NCI-H1436 treated with DMSO at 0.1 percent for 48 hours (cell line): ENCODE measurements at places on chromosomes 16 and 17.

GRCh38 chr16:89495121-89495520 is 4.8 kb upstream of the ANKRD11 start:
- no peak for DNase-seq

DNA sequence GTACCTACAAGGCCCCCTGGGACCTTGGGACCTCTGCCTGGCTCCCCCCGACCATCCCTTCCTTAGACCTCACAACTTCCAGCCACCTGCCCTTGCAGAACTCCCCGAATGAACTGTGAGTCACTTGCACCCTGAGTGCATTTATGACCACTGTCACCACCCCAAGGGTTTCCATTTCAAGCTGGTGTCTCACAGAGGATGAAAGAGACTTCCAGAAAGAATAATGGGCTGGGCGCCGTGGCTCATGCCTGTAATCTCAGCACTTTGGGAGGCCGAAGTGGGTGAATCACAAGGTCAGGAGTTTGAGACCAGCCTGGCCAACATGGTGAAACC is 124.5 kb upstream of the CIBAR2 start:
- no peak for DNase-seq

GRCh38 chr17:10698096-10698818 is 863 bp downstream of the ADPRM start:
- DNase-seq = no peak

- no peak for DNase-seq
These were observed 37.4 kb downstream of the PSME3IP1 start for GRCh38 chr16:57148481-57148880.

GRCh38 chr16:62648256-62648655 is 612.0 kb upstream of the CDH8 start:
- no peak for DNase-seq

DNA sequence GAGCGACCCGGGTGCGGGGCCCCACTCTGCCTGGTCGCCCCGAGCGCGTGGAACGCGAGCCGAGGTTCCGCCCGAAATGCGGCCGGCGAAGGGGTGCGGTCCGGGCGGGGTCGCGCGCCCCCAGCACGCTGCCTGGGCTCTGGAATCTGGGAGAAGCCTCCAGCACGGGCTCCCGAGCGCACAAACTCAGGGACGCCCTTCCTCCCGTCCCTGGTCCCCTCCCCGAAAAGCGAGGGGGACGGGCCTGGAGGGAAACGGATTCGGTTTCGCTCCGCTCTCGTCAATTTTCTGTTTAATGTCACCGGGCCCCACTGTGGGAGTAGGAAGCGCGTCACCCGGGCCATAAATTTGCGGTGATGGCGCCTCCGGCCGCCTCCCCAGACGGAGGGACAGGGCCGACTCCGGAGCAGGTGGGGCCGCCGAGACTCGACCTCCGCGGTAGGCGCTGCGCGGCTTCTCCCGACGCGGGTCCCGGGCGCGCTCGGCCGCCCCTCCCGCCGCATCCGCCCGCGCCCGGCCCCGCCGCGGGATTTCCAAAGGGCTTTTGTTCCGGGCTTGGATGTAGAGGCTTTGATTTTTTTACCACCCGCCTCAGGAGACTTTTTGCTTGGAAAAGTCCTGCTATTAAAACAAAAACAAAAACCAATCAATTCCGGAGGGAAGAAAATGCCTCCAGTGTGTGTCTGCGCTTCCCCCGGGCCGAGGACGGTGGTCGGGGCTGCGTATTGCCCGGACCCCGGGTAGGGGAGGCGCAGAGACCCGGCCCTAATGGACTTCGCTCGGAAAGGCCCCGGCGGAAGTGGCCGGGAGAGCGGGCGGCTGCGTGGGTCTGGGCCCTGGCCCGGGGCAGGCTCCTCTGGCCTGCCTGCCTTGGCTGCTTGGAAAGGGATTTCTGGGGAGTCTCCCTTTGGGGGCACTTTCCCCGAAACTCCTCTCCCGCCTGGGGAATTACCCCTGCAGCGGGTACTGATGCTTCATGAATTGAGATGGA is 7.9 kb upstream of the BAHCC1 start:
- no peak for DNase-seq

GRCh38 chr16:59988591-59988990 is 1254.5 kb upstream of the GOT2 start:
- DNase-seq = no peak

DNA sequence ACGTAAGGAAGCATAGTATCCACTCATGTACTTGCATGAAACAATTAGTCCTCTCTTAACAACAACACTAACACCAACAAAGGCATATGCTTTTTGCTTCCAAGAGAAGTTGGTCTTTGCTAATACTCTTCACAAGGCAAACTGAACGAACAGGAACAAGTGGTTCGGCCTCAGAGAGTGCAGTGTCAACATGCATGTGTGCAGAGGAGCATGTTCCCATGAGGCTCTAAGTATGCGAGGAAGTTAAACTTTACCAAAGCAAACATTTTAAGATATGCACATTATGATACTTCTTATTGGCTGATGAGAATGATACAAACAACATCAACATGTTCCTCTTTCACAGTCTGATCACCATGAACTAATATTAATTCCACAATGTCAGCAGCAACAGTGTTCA is 285.3 kb upstream of the IRX5 start:
- no peak for DNase-seq

- DNase-seq = no peak
These were observed 420.1 kb downstream of the HS3ST4 start for GRCh38 chr16:26111900-26112299.

DNA sequence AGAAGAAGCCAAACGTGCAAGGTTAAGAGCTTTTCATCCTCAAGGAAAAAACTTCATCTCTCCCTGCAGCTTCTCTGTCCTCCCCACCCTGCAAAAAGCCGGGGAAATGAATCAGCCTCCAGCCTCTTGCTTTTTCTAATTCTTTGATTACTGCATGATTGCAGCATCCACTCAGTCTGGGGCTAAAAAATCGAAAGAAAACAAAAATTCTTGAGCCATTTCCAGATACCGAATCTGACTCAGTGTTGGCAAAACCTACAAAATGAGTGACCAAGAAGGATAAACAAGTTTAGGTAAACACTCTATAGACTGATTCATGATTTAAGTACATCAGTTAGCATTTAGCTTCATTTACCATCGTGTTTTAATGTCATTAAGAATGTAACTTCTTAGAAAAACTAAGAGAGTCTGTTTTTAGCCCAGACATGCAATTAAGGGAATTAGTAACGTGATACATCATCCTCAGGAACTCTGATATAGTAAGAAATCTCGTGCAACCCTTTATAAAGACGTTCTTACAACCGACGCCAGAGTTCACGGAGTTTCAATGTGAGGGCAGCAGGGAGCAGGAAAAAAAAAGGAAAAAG is 287.3 kb upstream of the FOXF1 start:
- no peak for DNase-seq

DNA sequence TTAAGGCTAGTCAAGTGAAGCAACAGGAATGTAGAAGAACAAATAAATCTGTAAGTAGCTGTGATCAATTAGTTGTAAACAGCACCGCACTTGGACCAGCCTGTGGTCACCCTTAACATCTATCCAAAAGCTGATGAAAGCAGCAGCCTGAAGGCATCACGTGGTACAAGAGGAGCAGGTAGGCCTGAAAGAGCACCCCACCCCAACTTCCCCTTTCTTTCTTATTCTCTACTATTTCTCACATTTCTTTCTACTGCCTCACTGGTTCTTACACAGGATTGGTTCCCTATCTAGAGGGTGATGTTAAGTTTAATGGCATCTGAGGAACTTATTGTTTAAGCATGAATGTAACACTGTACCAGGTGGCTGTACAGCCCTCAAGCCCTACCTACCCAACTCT is 42.6 kb upstream of the CLEC18B start:
- no peak for DNase-seq

GRCh38 chr17:39695089-39695474 is 4.8 kb upstream of the ERBB2 start:
- DNase-seq = no peak

DNA sequence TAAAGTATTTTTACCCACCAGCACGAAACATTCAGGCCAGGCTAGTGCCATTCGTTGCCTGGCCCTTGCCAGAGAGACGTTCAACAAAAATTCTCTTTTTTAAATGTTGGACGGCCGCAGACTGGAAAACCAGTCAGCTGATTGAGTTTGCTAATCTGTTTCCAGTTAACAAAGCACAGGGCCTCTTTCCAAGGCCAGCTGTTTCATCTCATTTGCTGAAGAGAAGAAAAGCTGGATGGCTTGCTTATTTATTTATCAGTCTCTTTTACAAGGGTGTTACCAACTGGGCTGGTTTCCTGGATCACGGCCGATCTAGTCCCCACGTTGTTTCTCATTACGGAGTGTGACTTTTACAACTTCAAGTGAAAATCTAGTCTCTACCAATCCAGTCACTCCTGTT is 418.7 kb upstream of the DYNLRB2 start:
- no peak for DNase-seq

DNA sequence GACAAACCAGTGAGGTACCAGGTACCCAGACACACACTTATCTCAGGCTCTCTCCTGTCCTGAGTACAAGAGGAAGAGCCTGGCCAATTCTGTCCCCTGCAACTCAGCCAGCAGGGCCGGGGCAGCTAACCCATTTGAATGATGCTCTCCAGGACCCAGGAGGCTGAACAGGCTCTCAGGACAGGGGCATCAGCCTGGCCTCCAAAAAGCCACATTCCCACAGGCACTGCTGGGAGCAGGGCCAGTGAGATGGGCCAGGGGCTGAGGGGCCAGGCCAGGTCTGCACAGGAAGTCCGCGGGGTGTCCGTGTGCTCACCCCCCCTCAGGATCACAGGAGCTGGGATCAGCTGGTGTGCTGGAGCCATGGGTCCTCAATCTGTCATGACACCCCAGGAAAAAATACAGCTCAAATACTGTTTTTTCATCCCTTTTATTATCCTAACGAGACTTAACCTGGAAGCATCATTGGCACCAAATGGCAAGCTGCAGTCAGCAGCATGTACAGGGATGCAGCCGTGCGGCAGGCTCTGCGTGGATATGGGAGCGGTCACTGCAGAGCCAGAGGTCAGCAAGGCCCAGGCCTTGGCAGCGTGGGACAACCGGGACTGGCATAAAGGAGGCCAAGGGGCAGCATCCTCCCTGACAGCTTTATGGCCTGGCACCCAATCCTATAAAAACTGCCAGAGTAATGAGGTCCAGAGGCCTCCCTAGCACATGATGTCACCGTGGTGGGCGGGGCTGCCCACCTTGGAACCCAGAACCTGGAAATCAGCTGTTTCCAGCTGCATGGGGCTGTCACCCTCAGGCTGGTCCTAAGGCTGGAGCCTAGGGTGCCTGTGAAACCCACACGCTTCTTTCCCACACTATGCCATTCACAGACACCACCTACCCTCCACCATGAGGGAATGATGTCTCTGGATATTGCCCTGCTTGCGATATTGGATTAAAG is 276.7 kb downstream of the C16orf95 start:
- no peak for DNase-seq

- DNase-seq = no peak
These were observed 6.3 kb downstream of the G6PC1 start for GRCh38 chr17:42906772-42907446.

DNA sequence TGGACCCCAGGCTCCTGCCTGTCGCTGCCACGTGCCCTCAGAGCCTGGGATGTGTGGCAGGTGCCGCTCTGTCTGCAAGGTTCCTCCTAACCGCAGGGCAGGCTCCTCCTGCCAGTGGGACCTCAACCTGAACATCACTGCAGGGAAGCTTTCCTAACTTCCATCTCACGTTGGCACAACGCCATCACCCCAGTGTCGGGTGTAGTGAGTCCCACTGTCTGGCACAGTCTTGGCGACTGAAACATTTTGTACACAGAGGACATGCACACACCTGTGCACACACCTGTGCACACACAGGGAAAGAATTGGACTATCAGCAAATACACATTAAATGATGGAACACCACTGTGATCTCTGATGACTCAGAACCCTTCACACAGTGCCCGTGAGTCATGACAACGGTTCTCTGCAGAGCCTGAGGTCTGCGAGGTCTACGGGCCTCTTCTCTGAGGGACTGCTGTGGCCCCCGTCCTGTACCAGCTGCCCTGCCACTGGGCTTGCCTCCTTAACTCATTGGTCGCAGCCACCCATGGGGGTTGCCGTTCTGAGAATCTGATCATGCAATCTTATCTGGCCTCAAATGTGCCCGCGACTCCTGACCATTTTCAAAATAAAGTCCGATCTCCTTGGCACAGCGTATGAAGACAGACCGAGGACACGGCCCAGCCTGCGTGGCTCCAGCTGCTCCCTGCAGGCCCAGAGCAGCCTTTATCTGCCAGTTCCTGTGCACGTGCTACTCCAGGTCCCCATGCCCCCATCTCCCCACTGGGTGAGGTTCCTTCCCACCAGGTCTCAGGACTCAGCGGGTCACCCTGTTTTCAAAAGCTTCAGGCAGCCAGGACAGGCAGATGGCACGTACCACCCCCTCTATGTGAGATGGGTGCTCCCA is 7.6 kb downstream of the CCDC57 start:
- no peak for DNase-seq

GRCh38 chr16:11360641-11361373 is 15.5 kb downstream of the RMI2 start:
- DNase-seq = no peak

DNA sequence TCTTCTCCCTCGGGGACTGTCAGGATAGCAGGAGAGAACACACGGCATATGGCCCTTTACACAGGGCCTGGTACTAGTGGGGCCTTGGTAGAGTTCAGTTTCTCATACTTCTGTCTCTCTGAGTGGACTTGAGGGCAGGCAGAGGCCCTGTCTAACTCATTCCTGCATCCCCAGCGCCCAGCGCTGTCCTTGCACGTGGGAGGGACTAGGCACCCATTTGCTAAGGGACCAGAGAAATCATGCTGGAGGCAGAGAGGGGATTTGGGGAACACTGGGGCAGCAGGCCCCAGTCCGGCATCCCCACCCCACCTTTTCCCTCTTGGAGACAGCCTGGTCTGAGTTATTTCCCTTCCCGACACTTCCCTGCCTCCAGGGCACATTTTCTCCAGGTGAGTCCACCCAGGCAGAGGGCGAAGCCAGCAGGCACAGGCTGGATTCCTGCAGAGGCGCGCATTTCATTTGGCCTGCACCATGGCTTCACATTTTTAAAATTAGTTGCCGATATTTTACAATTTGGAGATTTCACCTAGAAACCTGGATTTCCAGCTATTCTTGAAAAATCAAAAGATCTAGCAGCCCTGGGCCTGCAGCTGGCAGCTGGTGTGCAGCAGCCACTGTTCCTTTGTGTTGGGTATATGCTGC is 9.7 kb upstream of the NKD1 start:
- no peak for DNase-seq

DNA sequence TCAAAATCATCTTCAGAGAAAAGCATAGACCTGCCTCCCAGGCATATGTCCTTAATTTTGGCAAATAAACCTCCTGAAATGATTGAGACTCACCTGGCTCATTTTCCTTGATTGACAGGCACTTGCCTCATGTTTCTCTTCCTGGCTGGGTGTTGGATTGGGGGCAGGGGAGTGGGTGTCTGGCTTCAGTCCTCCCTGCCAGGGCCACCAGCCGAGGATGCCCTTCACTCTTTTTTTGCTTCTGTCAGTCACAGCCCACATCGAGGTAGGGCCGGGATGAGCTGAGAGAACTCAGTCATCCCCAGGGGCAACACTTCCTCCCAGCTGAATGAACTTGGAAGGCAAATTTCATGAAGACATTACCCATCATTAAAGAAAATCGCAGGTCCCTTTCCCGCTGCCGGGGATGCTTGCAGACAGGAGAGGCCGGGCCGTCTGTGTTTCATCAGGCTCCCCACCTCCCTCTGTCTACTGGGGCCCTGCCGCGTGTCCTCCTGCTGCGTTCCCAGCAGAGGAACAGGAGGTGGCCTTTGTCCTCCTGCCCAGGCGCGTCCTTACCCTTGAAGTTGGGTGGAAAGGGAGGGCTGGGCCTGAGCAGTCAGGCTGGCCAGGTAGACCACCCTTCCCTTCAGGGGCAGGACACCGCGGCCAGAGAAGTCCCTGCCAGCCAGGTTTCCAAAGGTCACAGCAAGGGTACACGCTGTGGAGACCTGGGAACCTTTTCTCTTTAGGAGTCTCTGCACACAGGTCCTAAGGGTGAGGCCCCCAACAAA is 11.2 kb upstream of the DNAH17 start:
- no peak for DNase-seq
